ENCODE measurements at places on chromosomes 2 and 18.

DNA sequence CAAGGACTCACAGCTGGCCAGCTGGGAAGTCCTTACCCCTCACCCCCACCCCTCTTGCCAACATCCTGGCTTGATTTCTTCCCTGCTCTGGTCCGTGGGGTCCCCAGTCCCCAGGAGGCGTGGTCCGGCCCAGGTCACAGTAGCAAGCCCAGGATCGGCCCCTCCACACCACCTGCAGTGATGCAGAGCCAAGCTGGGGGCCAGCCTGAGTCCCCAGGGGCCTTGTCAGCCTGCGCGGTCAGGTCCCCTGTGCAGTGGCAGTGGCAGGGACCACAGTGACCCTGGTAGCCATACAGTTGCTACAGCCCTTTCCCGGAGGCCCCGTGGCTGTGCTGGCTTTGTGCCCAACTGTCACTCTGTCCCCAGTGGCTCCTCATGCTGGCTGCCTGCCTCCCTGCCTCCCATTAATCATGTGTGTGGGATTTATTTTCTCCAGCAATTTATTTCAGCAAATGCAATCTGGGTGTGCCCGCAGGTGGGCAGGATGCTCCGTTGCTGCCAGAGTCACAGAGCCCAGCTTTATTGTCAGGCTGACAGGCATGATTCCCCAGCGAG is 8.8 kb upstream of the PRSS56 start:
- no peak for DNase-seq

DNA sequence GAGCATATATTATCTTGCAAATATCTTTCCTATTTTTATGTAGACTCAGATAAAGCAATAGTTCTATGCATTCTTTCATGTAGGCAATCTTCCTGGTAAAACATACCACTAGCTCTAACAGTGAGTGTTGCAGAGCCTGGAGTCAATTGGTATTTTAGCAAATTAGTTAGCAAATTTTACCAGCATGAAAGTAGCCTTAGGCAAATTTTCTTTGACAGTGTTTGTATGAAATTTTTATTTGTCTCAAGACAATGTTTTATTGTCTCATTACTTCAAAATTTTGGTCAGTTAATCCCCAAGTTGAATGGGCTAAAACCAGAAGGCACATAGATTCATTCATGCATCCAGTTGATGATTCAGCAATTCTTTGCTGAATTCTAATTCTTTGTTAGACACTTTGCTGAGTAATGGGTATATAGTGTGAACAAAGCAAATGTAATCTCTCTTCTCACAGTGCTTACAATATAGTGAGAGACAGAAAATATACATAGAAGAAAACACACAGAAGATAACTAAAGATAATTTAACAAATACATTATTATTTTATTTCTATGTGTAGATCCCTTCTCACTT is 27.1 kb downstream of the SLC38A11 start:
- no peak for DNase-seq

GRCh38 chr2:734496-734895 is 57.3 kb upstream of the TMEM18 start:
- no peak for DNase-seq

DNA sequence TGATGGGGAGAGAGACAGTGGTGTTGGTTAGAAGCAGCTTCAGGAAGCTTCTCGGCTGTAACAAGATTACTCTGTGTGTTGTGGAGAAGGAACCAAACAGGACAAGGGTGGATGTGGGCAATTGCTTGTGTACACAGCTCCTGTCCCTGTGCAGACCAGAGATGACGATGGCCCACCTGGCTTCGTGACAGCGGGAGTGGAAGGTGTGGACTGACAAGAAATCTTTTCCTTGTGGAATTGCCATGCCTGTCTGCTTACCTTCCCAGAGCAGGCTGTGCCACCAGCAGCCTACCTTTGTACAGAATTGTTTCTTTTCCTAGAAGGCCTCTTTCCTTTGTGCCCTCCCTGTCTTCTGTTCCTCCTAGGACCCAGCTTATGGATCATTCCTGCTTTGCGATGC is 93.8 kb downstream of the ITGB1BP1 start:
- no peak for DNase-seq

- DNase-seq: no peak
Measured at GRCh38 chr2:230347659-230348305, 20.8 kb downstream of the SP140L start.
